Putamen (tissue), 1 donor: ENCODE measurements at places on chromosomes 12 and 14.
A peak's percentile ranks its signal among the peaks of the same experiment; 100 is the strongest.

DNA sequence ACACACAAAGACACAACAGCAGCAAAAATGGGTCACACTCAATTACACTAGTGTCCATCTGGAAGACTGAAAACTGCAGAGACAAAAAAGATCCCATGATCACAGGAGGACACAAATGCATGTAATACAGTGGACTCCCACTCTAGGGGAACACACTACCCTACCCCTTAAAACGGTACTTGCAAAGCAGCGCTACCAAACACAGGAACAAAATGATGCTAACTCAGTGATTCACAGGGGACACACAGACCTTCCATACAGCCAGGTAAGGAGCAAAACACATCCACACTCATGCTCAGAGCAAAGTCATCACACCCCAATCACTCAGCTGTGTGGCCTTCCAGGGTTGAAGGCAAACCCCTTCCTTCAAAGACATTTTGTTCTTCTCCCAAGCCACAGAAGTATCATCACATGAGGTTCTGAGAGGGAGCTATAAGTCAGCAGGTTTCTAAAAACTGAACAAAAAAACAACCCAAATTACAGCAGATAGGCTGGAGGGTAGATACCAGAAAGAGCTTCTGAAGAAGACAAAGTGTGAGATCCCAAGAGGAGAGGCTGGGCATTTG lies 14.8 kb downstream of the SMUG1 start:
- no peak for DNase-seq

GRCh38 chr14:102786768-102787167 lies 9.5 kb downstream of the TRAF3 start:
- no peak for DNase-seq

GRCh38 chr14:61288228-61288627 lies 7.1 kb upstream of the TMEM30B start:
- DNase-seq = no peak

- no peak for DNase-seq
Observed at GRCh38 chr12:131783915-131784541, 44.2 kb upstream of the MMP17 start.

- DNase-seq = no peak
Observed at GRCh38 chr12:8816448-8817050, 5.9 kb upstream of the A2ML1 start.

DNA sequence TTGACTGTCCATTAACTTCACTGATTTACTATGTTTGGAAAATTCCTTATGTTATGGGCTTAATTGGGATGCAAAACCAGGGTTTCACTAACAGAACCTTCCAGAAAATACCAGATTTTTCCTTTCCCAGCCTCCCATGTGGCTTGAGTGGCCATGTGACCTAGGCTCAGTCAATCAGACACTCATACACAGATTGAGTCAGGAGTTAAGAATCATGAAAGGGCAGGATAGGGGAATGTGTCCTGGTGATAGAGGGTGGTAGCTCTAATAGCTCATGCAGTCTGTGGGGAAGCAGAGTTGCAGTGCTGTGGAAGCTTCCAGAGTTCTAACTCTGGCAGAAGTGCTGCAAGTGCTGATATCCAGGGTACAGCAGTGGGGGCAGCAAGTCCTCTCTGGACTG lies 134.1 kb upstream of the IFNG-AS1 start:
- DNase-seq = no peak

- DNase-seq = no peak
Observed at GRCh38 chr14:94050231-94050880, 24.2 kb downstream of the OTUB2 start.

GRCh38 chr14:65948302-65948701 lies 535.8 kb downstream of the FUT8 start:
- DNase-seq = no peak

- peak; percentile 69 for DNase-seq
Observed at GRCh38 chr12:111597831-111598636, 1.1 kb downstream of the ATXN2 start.

GRCh38 chr12:100857418-100857817 lies 62.8 kb downstream of the ANO4 start:
- no peak for DNase-seq

DNA sequence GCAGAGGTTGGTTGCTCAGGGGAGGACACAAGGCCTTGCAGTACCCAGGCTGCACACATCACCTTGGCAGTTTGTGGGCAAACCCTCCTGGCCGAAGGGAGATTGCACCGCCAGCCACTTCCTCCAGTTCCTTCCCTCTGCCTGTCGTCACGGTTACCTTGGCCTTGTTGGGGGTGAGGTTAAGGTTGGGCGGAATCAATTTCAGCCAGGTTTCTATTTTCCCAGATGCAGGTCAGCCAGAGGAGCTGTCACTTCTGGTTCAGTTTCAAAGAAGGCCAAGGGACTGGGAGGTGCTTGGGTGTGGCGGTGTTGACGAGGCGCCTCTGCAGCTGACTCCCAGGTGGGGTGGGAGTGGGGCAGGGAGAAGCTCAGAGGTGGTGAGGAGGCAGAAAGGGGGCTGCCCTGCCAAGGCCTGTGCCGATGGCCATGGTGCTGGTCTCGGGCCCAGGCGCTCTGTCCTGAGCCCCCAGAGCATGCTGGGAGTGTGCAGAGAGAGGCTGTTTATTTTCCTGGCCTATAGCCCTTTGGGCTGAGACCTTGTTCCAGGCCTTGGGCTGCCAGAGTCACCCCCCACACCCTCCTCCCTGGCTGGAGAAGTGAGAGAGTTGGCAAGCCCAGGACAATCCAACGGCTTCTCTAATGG lies 31.4 kb downstream of the JDP2 start:
- DNase-seq = peak; percentile 50

GRCh38 chr14:30333934-30334333 lies 225.0 kb upstream of the G2E3 start:
- no peak for DNase-seq

- no peak for DNase-seq
Observed at GRCh38 chr12:14191612-14192011, 173.9 kb upstream of the ATF7IP start.

GRCh38 chr12:102907918-102908317 lies 9.1 kb downstream of the PAH start:
- no peak for DNase-seq

DNA sequence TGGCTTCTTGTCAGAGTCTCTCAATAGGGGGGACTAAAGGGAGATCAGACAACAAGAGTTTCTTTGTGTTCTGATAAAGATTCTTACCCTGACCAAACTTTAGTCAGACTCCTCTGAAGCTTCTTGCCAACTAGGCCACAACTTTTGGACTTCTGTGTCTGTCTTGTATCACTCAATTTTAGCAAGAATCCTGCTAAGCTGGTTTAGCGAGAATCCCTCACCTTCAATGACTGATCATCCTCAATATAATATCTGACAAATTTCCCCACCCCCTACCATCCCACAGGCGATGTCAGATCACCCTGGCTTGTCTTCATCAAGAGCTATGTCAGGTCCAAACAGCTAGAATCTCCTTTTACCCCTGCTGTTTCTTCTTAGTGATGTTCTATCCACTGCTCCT lies 215.2 kb downstream of the RASSF9 start:
- DNase-seq = no peak

- no peak for DNase-seq
Observed at GRCh38 chr12:26046203-26046602, 78.6 kb downstream of the BHLHE41 start.

- no peak for DNase-seq
Observed at GRCh38 chr12:56719056-56719455, 6.0 kb downstream of the NACA start.

DNA sequence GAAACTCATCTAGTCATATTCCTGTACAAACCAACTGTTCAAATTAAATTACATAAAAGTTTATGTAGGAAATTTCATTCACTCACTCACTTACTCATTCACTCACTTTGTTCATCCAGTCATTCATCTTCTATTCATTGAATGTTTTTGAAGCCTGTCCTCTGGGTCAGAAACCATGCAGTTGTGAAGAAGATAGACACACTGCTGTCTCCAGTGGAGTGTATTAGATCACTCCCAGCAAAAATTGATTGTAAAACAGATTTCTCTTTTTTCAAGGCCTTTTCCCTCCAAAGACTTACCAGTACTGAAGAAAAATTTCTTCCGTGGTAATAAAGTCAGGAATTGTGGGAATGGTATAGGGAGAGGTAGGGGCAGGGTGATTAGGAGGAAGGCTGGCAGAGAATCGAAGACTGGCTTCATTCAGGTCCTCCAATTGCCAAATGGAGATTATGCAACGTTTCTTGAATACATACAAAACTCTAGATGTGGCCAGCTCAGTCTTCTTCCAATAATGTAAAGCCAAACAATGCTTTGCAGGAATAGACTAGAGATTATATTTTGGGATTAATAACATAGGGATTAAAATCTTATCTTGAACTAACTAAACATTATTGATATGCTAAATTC lies 9.1 kb downstream of the LRRK2 start:
- no peak for DNase-seq

GRCh38 chr12:12714276-12715021 lies 2.7 kb upstream of the CDKN1B start:
- no peak for DNase-seq

GRCh38 chr14:99210333-99210732 lies 61.7 kb downstream of the BCL11B start:
- no peak for DNase-seq

DNA sequence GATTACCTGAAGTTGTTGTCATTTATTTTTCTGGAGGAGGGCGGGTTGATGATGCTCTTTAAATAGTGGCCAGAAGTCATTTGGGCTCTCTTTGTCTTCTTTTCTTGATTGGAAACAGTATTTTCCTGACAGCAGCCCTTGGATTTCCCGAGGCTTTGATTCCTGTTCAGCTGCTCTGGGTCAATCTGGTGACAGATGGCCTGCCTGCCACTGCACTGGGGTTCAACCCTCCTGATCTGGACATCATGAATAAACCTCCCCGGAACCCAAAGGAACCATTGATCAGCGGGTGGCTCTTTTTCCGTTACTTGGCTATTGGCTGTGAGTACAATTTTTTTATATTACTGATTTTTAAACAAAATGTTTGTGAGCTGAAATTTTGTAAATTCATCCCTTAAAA lies 60.4 kb downstream of the ANAPC7 start:
- no peak for DNase-seq

DNA sequence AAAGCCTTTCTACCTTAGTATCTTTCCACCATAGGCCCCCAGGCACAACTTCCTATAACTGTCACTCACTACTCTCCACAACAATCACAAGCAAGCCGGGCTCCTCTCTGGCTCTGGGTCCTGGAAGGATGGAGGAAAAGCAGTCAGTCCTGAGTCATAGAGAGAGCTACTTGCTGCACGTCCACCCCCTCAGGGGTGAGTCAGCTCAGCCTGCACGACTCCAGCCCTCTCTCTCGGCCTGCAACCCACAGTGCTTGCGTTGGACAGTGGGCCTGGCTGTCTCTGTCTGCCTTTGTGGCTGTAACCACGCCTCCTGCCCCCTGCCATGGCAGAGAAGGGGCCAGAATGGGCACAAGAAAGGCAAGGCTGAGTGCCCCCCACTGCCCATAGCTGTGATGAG lies 154.1 kb upstream of the FKBP4 start:
- DNase-seq = peak; percentile 31

DNA sequence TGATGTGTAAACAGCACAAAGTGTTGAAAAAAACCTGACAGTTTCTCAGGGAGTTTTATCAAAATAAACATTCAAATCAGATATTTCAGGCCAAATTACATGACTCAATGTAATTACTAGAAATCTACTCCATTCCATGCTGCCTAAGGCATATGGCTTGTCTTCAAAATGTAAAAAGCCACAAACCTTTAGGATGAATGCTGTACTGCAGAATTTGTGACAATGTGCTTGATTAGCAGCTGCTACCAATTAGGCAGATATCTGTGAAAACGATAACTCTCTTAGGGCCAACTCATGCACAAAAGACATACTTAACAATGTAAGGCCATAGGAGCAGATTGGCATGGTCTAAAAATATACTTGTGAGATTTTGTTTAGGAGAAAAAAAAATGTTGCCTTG lies 267.0 kb downstream of the DACT1 start:
- no peak for DNase-seq
